ENCODE measurements at places on chromosomes 7 and 10.
A peak's percentile ranks its signal among the peaks of the same experiment; 100 is the strongest.

GRCh38 chr7:30278376-30278775 lies 6.0 kb upstream of the ZNRF2 start:
- no peak for DNase-seq

GRCh38 chr7:140909476-140910161 lies 15.1 kb downstream of the BRAF start:
- no peak for DNase-seq

DNA sequence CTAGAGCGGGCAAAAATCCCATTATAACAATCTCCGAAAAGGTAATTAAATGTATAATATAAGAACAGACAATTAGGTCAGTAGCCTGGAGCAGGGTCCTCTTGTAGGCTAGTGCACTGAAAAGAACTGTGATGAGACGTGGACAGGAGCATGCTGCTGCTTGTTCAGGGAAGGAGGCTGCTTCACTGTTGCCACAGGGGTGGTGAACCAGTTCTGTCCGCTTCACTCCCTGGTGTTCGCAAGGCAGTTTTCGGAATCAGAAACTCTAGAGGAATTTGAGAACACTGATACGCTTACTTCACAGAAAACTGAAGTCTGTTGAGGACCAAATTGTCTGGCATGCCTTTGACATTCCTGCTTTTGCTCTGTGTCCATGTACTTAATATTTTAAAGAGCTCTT lies 17.4 kb downstream of the ZNRF2 start:
- DNase-seq: no peak

DNA sequence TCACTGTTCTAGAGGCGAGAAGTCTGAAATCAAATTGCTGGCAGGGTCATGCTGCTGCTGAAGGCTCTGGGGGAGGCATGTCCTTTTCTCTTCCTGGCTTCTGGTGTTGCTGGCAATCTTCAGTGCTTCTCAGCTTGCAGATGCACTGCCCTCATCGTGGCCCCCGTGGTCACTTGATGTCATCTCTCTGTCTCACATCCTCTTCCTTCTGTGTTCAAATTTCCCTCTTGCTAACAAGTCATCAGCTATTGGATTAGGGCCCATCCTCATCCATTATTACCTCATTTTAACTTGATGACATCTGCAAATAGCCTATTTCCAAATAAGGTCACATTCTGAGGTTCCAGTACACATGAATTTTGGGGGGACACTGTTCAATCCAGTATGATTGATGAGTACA lies 36.6 kb upstream of the SRGN start:
- peak; percentile 71 for DNase-seq

- peak; percentile 79 for DNase-seq
Measured at GRCh38 chr7:101717628-101718357, 88.7 kb upstream of the MYL10 start.

DNA sequence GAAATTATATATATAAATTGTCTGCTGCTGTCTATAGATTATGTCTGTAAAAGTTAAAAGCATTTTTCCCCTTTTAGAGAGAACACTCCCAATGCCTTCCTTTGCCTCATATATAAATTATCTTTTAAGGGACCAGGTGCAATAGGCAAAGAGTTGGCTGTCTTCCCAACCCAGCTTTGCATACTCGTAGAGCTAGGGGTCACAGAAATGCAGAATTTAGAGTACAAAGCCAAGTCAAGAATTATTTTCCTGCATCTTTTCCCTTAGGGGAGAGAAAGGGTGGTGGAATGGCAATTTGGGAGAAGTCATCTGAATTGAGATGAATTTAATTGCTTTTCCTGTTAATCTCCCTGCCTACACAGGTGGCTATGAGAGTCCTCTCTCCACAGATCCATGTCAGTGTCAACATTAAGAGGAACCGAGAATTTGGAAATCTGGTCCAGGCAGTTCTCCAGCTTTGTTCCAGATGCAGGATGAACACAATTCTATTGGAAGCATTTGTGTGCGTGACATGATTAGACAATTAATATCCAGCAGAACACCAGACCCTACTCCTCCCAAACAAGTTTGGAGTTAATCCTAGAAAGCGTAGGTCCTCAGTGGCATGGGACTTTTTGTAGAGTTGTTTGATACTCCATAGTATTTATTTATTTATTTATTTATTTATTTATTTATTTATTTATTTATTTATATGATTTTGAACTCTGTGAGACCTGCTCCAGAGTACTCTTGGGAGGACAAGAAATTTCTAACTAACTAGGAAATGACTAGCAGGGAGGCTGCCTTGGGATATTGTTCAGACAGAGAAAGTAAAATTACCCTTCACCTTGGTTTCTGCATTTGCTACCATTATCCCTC lies 80.3 kb upstream of the SKAP2 start:
- DNase-seq: no peak

- DNase-seq: no peak
Measured at GRCh38 chr7:47282790-47283496, 299.0 kb downstream of the TNS3 start.

DNA sequence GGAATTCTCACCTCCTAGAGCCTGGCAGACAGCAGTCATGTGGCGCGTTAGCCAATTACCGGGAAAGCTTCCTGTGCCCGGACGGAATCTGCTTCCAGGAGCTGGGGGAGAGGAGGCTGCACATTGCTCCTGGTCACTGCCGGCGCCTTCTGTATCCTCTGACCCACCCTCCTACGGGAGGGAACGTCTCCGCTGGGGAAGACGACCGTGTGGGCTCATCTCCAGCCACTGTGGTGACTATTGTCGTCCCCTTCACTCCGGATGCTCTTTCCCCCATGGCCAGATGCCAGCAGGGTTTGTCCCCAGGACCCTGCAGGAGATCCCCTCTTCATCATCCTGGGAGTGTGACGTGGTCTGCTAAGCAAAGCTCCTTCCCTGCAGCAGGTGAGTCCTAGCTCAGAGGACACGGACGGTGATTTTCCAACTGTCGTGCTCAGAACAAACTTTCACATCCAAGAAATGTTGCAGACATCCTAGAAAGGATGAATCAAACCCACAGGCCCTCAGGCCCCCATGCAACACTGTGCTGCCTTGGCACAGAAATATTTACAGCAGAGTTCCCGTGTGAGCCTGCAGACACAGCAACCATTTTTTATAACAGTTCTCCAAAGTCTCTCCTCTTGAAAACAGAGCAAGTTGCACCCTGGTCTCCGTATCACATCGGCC lies 29.6 kb upstream of the FAM20C start:
- DNase-seq: peak; percentile 9

- no peak for DNase-seq
Measured at GRCh38 chr10:72077275-72077990, 10.9 kb downstream of the SPOCK2 start.

GRCh38 chr10:131667561-131667960 lies 233.2 kb upstream of the PPP2R2D start:
- DNase-seq: no peak

DNA sequence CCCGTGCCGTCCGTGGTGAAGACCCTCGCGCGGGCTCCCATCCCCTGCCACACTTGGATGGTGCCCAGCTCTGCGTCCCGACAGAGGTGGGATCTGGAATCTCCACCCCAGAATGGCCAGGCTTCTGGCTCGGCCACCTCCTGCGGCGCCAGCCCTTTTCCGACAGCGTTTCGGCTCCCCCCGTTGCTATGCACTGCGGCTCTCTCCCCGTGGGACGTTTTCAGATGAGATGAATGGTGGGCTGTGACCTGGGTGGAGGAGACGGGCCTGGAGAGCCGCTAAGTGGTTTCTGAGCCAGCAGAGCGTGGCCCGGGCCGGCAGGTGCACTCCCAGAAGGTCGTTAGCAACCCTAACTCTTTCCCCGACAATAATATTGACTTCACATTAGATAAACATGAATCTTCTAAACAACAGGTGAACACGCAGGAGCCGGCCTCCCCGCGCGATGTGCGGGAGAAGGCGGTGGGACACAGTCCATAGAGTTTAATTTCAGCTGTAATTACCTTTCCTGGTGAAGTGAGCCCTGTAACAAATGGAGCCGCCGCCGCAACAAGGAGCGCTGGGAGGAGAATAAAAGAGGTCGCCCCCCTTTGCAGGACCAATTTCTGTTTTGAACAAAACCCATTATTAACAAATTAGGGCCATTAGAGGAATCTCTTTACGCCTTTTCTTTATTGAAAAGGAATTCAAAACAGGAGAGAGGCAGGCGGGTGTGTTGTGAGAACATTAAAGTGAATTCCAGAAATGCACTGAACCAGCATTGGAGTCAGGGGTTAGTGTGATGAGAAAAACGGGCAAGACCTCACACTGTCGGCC lies 294.3 kb upstream of the PFKP start:
- no peak for DNase-seq

DNA sequence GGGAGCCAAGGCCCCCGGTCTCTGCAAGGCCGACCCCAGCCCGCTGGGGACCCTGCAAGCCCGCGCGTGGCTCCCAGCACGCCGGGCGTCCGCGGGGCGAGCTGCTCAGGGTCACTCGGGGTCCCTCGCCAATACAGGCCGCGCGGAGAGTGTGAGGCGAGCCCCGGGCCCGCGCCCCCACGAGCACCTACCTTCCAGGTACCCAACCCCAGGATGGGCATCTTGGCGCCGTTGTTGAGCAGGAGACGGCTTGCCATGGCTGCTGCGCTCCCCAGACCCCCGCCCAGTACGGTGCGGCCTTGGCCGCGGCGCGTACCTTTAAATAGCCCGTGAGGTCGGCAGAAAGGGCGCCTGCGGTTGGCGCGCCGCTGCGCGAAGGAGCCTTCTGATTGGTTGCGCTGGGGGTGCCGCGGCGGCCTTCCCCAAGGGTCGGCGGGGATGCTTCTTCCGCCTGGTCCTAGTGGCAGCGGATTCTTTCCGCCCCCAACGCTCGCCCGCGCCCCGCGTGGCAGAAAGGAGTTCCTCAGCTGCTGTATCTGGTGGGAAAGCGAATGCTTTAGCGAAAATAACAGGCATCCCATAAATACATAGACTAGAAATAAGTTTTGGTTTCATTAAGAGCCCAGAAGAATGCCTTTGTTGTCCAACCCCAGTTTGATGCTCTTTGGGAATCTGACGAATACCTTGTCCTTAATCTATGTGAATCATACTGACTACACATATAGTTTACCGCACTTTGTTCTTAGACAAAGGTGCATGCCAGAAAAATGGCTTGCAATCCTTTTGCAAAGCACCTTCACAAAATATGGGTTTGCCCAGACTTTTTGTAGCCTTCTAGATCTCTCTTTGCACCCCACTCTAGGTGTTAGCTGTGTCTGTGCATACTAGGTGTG lies at the start of gene AKR1B1:
Gene AKR1B1, minus strand, starts transcription at position 295 of the 893 bp plus-strand sequence. Its CDS starts 38 bp downstream, at position 257.
- DNase-seq: peak; percentile 92
